ENCODE measurements at places on chromosomes 3 and 15. TPM values are rescaled to one million over a fixed set of nuclear protein-coding genes. Genes with fewer than 3 reads are reported as not detected.

Gene CCR3
- total RNA-seq: 0.13 TPM

Gene C3orf80
- total RNA-seq: 0.13 TPM

Gene TNNC1
- 1.7 TPM for total RNA-seq

Gene CHDH
- total RNA-seq: 3.7 TPM

Gene CPNE9
- total RNA-seq: not detected
